ENCODE measurements at places on chromosomes 16 and 17.

DNA sequence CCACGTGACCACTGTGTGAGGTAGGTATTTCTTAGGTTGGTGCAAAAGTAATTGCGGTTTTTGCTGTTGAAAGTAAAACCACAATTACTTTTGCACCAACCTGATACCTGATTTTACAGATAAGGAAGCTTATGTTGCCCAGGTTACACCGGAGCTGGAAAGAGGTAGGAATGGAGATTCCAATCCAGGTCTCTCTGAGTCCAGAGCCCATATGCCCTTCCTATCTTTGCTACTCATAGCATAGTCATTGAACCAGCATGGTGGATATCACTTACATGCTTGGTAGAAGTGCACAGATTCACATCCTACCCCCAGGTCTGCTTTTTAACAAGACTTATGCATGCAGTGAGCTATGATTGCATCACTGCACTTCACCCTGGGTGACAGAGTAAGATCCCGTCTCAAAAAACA lies 61.8 kb downstream of the ARSG start:
- DNase-seq, result no peak

- no peak for DNase-seq
These were observed 1.8 kb downstream of the ZNF23 start for GRCh38 chr16:71460236-71460635.

GRCh38 chr16:23668225-23668624 lies 10.5 kb upstream of the PLK1 start:
- DNase-seq, result no peak

DNA sequence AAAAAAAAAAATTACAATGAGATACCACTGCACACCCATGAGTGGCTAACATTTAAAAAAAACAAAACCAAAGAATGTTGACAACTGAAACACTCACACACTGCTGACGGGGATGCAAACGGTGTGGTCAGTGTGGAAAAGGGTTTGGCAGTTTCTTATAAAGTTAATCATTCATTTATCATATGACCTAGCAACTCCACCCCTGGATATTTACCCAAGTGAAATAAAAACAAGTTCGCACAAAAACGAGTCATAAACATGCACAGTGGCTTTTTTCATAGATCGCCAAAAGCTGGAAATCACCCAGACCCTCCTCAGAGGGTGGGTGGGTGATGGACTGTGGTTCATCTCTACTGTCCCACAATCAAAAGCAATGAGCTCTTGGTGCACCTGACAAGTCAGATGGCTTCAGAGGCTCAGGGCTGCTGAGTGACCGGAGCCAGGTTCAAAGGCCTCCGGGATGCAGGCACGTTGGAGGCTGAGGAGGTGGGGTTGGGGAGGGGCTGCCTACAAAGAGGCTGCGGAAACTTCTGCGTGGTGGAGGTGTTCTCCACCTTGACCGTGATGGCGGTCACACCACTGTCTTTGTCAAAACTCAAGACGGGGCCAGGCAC lies 14.2 kb downstream of the RAB40B start:
- DNase-seq, result no peak
